ENCODE measurements at places on chromosomes 12 and 14.
A peak's percentile ranks its signal among the peaks of the same experiment; 100 is the strongest.

DNA sequence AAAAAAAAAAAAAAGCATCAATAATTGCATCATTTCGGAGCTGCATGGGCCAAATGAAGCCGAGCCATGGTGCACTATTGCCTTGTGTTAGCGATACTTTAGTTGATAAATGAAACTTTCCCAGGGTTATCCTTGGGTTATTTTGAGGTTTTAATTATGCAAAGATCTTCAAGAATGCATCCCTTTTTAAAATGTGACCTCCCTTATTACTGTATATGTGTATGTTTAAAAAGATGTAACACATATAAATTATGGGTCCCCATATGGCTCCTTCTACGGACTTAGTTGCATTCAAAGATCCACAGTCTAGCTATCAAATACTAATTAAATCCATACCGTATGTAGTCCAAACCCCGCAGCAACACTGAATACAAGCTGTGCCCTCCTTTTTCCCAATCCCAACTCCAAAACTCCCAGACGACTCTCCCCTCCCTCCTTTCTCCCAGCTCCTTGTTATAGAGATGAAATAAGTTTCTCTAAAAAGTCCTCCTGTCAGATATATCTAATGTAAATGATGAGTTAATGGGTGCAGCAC, 129.3 kb upstream of the MAP1LC3B2 start:
- DNase-seq = no peak

- DNase-seq = peak; percentile 85
Observed at GRCh38 chr12:103548622-103549601, 38.2 kb upstream of the STAB2 start.

DNA sequence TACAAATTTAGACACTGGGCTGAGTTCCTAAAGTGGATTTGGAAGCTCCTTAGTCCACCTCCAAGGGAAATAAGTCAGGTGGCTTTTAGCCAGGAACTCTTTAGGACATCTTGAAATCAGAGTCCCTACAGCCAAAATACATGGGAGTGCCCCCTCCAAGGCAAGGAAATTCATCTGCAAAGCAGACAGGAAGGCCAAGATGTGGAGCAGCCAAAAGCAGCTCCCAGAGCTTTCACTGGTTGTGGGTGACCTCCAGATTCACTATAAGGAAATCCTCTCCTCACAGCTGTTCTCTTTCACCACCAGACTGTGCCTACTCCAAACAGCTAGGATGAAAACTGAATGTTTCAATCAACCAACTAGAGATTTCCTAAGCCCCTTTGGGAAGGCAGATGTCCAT, 6.6 kb downstream of the TTC9 start:
- no peak for DNase-seq

GRCh38 chr14:26424537-26424936, 173.3 kb downstream of the NOVA1 start:
- DNase-seq = no peak

DNA sequence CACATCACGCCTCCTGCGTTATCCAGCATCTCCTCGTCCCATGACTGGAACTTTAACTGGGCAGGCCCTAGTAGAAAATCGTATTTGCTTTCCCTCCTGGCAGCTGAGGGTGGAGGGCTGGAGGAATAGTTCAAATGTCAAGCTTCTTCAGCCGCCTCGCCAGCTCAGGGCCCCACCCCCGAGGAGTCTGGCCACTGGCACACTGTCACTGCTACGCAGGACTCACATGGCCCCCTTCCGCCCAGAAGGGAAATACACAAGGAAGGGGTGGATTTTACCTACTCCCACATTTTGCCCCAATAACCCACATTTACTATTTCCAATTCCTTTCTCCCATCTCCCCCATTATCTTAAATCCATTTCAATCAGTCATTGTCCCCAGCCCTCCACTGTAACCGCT, 8.6 kb downstream of the SLC6A13 start:
- no peak for DNase-seq

DNA sequence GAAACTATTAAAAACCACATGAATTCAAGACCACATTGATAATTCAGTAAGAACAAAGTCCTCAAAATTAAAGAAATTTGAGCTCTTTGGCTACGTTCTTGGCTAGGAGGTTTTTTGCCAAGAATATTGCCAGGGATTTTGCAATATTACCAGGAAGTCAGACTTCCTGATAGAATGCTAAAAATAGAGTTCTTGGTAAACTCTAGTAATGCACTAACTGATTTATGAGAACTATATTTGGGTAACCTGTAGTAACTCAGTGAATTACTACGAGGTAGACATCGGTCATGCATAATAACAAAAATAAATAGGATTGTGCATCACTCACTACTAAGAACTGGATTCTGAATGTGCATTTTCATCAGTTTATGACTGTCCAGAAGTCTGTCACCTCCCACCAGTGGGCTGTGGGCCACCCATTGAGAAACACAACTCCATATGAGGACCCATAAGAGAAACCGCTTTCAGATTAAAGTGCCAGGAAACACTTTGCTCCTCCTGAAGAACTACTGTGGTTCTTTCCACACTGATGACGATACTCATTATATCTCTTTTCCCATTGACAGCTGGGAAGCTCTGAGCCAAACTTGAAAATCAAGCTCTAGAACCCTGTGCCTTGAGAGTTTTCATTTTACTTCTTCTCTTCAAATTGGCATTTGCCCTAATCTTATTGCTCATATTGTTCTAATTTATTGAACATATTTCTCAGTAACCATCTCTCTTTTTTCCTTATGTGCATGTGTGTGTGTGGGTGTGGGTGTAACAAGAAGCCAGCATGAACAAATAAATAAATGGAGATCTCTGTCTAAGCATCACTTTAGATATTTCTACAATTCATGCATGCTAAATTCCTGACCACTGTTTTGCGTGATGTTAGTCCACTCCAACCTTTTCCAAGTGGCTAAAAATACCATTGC, 116.6 kb downstream of the BCL11B start:
- DNase-seq = peak; percentile 11

GRCh38 chr12:117850048-117850447, 118.7 kb downstream of the KSR2 start:
- DNase-seq = peak; percentile 70

- no peak for DNase-seq
Observed at GRCh38 chr12:62767946-62768345, 167.0 kb downstream of the PPM1H start.

GRCh38 chr12:89877136-89877535, 168.5 kb upstream of the ATP2B1 start:
- no peak for DNase-seq

DNA sequence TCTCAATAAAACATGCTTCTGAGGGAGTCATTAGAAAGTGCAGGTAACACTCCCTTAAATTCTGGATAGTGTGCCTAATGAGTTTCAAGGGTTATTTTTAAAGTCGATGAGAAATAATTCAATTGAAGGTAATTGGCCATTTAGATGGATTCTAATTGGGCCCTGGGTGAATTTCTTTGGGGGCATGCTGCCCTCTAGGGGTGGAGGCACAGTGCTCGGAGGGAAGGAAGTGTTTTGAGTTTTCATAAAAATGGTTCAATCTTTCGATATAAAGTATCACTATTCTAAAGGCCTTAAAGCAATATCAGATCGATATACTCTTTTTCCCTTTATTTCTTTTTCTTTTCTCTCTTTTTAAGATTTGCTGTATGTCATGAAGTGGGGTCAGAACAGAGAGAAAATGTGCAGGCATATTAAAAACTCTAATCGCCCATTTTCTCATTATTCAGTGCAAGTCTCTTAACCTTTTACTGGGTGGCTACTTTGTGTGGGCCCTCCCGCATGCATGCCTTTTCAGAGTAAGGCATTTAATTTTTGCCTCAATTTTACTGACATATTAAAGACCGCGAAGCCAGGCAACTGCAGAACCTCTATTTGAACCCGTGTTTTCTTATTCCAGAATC, 25.5 kb downstream of the NKX2-8 start:
- peak; percentile 57 for DNase-seq

GRCh38 chr12:81296556-81297305, 218.9 kb downstream of the ACSS3 start:
- DNase-seq = no peak

DNA sequence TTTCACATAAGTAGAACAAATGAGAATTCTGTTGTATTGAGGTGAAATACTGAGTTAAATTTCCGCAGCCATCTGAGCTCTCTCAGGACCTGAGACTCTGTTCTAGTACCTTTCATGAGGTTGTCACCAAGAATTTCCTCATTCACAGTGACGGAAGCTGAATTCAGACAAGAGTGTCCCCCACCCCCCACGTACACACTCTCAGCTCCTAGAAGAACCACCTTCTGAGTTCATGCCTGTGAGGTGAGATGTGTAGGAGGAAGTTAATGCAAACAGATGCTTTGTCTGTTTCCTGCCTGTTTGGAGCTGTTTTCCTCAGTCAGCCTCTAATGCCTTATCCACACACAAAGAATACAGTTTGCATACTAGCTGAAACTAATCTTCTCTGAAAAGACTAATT, 18.2 kb downstream of the BICDL1 start:
- no peak for DNase-seq

GRCh38 chr14:74658535-74659131, 46.6 kb upstream of the LTBP2 start:
- DNase-seq = peak; percentile 50

DNA sequence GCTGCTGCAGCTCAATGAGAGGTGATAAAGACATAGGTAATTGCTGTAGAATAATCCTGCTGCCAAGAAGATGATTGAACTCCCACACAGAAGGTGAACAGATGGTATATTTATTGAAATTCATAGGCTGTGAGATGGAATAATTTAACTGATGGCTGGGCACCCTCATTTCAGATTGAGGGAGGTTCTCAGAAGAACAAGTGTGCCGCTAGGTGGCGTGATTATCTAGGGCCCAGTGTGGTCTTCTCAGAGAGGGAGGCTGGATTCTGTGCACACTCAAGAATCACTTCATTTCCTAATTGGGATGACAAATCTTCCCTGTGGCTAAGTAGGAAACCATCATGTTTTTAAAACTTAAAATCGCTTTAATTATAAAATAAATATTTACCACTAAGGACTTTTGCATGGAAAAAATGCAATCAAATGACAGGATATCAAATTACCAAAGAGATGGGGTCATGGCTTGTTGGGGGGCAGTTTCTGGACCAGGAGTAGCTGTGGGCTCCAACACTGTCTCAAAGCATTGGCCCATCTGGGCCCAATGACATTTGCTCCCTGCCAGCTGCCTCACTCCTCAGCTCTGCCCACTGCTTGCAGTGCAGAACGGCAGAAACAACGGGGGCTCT, 132.3 kb downstream of the SNAPC1 start:
- DNase-seq = peak; percentile 92

DNA sequence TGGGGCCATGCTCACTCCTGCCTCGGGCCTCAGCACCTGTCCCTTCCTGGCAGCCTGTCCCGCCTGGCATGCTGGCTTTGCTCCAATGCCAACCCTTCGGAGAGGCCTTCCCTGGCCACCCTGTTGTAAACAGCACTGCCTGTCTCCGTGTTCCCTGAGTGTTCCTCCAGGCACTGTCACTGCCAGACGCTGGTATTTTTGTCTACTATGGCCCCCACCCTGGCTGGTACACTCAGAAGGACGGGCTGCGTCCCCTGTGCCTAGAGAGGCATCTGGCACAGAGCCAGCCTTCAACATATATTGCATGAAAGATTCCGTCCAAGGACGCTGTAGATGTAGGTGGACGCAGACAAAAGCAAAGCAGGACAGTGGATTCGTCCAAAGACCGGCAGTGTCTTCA, 2.7 kb upstream of the ASPG start:
- DNase-seq = no peak

DNA sequence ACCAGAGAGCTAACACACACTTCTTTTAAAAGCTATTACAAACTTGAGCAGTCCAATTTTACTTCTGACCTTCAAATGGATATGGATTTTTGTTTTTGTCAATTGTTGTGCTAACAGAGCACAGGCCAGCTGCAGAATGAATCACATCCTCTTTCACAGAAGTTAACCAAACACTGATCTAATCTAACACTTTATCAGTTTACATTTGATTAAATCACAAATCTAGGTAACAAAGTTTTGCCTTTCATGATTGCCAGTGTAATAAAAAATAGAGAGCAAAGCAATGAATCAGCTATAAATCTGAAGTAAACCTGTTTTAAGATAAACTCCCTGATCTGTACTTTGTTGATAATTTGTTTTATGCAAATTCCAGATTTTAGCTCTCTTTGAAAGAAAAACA, 273.1 kb upstream of the RGS6 start:
- DNase-seq = peak; percentile 34

DNA sequence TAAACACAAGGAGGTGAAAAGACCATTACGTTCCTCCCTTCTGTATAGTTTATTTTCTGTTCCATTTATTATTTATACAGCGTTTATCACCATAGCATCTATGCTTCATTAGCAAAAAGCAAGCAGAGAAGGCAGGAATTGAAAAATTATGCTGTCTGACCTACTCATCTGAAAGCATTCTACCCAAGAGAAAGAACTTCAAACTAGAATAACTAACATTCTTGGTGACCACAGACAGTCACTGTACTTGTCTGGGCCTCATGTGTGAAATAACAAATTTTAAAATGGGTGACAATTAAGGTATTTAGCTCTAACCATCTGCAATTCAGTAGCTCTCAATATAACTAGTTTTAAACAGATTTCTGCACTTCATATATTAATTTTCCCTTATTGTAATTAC, 29.3 kb upstream of the PDE3A start:
- DNase-seq = peak; percentile 50

DNA sequence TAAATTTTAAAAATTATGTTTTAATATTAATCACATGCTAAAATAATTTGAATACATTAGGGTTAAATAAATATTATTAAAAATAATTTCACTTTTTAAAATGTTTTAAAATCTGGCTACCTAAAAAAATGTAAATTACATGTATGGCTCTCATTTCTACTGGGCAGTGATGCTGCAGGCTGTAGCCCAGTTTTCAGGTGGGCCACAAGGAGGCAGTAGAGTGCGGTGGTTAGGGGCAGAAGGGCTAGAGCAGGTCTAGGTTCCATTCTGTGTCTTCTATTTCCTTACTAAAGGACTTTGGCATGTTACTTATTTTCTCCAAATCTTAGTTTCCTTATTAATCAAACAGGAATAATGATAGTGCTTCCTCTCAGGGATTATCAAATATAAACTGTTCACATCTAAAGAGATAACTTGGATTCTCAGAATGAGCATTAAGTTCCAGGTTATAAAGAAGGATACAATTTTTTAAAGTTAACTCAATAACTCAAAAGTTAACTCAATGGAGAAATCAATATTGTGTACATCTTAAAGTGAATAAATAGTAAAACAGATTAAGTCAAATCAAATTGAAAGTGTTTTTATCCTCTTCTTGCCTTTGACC, 54.9 kb upstream of the OVCH1 start:
- peak; percentile 75 for DNase-seq

Measured in adipocyte (in vitro differentiated cells).